ENCODE measurements at places on chromosomes 5 and 9.

DNA sequence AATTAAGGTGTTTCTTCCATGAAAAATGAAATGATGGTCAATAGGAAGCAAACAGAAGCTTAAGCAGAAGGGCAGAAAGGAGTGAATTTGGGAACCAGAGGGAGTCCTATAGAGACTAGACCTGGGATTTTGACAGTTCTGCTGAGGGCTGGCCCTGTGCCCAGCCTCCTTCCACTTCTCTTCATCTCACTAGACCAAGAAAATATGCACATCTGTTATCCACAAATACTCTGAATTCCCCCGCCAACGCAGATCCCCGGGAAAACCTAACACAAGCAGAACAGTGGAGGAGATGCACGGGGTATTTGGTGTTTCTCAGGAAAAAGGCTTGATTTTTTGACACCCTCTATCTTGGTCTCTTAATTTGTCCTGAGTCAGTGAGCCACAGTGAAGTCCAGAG lies 22.7 kb downstream of the GRIA1 start:
- DNase-seq: no peak

GRCh38 chr5:67976891-67977601 lies 238.5 kb upstream of the PIK3R1 start:
- DNase-seq: no peak

- no peak for DNase-seq
Measured at GRCh38 chr5:148965511-148966265, 97.2 kb downstream of the SH3TC2 start.

DNA sequence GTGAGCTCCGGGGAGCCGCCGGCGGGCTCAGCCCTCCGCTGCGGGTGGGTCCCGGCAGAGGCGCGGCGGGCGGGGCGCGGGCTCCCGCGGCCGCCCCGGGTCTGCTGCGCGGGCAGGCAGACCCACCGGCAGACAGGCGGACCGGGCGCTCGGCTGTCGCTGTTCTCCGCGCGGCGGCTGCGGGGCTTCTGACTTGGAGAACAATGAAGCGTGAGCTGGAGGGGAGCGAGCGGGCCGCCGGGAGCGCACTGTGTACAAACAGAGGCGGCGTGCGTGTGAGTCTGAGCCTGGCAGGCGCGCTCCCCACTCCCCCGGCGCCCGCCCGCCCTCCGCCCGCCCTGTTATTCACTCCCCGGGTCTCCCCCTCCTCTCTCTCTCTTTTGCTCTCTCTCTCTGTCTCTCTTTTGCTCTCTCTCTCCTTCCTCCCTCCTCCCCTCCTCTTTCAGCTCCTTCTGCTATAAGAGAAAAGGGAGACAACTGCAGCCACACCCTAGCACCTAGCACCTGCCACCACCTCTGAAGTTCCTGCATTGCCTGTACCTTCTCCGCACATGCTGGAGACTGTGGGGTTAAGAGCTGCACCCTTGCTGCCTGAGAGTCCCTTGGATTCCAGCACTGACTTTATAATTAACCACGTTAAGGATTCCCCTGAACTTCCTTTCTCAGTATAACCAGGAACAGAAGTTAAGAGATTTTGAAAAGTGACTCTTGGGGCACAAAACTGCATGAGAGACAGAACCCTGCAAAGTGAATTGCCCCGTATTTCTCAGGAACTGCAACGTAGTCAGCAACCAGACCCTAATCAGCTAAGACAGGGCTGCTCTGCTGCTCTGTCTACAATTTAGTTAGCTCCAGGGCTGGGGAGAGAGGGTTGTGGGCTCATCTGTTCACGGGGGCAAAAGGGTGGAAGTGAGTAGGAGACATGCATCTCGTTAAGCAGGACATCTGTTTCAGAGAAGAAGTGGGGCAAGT lies at the start of gene EDIL3:
EDIL3 (minus strand) TSS at position 277 of the 972 bp plus-strand sequence. CDS start 506 bp downstream, outside the sequence.
- DNase-seq: no peak

GRCh38 chr9:5841771-5842573 lies 9.1 kb upstream of the ERMP1 start:
- peak; percentile 25 for DNase-seq

- no peak for DNase-seq
Measured at GRCh38 chr9:127707766-127708165, 978 bp downstream of the CFAP157 start.

DNA sequence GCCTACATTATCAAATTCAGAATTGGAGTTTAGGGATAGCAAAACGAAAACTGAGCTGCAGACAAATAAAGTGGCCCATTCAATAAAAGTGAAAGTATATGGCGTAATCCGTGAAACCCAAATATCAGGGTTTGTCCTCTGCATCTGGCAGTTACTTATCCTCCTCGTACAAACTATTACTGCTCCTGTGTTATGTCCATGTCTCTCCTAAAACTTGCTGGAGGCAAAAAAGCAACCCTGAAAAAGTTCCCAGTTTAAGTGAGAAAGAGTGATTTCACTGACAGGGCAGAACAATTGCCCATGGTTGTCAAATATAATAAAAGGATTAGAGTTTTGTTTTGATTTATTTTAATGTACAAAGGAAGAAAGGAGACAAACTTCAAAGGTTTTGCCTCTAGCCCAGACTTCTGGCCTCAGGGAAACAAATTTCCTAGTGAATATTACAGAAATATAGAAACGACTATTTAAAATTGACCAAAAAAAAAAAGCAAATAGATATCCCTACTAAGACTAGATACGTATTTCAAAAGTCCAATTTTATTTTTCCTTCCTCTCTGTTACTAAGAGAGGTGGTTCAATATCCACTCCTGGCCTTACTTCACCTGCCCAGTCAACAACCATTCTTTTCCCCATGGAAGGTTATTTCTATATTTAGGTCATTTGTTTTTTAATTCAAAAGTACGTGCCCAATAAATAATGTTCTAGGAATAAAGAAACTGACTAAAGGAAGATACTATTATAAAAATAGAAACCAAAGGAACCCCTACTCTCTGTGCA lies 50.0 kb downstream of the NFIB start:
- DNase-seq: no peak

DNA sequence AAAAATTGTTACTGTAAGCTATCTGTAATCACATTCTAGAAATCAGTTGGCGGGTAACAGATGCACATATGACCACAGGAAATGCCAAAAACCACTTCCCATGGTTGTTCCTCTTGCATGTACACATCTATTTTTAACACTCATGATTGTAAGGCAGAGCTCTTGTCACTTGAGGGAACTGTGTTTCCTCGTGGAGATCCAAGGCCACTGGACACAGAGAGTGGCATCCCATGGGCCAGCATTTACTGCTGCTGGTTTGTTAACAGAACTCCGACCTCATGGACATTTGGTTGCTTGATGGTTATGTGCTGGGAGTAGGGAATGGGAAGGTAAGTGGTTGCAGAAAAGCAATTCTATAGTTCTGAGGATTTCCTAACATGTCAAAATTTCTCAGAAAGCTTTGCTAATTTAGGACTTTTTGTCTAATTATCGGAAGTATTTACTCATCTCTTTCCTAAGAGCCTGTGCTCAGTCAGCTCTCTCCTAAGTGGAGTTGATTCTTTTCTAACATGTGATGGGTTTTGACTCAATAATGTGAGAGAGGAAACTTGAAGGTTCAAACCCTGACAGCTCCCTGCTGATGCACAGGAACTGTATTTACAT lies 202.0 kb upstream of the NR3C1 start:
- DNase-seq: no peak

DNA sequence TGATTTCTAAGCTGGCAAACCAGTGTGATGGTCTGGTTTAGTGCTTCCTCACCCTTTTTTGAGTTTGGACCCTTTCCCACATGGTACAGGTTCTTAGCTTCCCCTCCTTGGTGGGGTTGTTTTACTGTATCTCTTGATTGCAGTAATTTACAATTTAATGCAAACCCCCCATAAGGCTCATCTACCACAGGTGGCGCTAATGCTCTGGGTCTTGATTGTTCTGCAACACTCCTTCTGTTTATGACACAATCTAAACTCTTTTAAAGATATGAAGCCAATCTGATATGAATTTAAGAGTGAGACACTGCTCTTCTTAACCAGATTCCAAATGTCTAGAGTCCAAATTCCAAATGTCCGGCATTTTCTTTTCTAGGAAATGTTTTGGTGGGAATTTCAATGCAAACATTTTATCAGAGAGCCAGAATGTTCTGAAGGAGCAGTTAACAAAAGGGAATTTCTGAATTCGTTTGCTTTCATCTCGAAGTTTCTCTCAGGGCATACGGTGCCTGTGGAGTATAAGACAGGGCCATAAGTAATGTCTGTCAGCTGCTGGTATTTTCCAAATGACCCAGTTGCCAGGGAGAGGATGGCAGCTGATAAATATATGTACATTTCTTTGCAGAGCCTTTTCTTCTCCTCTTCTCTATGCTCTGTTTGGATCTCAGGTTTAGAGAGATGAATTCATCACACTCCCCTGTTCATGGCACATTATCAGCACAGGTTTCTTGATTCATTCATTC lies 246.8 kb downstream of the ARHGAP26 start:
- no peak for DNase-seq

GRCh38 chr9:29006628-29007027 lies 1433.3 kb upstream of the C9orf72 start:
- DNase-seq: no peak

DNA sequence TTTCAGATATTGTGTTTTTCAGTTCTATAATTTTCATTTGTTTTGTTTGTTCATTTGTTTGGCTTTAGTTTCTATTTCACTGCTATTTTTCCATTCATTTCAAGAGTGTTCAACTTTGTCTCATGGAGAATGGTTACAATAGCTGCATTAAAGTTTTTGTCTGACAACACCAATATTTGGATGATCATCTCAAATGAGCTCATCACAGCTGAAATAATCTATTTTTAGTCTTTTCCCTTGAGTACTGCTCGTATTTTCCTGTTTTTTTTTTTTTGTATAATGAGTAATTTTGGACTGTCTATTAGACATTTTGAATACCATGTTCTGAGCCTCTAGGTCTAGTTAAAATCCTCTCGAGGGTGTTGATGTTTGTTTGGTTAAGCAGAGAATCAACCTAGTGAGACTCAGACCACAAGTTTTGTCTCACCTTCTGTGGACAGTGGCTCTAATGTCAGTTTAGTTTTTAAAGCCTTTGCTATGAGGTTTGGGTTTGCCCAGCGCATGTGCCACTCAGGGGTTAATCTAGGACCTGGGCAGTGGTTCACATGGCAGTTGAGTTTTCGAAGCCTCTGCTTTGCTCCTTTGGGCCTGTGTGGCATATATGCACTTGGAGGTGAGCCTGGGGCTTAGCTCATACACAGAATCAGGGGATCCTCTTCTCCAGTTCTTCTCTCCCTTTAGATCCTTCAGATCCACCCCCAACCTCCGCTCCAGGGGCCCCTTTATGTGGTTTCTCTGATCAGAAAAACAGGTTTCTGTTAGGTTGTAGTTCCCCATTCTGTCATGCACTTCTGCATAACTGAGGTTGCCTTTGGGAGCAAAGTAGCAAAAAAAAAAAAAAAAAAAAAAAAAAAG lies 79.8 kb downstream of the ARSB start:
- no peak for DNase-seq

DNA sequence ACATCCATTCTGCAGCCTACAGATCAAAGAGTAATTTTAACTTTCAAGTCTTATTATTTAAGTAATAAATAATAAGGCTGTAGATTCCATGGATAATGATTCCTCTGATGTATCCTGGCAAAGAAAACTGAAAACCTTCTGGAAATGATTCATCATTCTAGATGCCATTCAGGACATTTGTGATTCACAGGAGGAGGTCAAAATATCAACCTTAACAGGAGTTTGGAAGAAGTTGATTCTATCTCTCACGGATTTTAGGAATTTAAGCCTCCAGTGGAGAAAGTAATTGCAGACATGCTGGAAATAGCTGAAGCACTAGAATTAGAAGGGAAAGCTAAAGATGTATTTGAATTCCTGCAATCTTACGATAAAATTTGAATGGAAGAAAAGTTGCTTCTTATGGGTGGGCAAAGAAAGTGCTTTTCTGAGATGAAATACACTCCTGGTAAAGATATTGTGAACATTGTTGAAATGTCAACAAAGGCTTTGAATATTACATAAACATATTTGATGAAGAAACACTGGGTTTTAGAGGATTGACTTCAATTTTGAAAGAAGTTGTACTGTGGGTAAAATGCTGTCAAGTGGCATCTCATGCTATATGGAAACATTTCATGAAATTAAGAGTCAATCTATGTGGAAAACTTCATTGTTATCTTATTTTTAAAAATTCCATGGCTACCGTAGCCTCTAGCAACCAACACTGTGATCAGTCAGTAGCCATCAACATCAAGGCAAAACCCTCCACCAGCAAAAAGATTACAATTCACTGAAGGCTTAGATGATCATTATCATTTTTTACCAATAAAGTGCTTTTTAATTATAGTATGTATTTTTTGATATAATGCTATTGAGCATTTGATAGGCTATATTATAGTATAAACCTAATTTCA lies 1141.0 kb downstream of the CDH12 start:
- no peak for DNase-seq

- no peak for DNase-seq
Measured at GRCh38 chr9:128757602-128758001, 14.1 kb downstream of the ZER1 start.

GRCh38 chr9:104944356-104944755 lies 16.4 kb upstream of the ABCA1 start:
- no peak for DNase-seq

- no peak for DNase-seq
Measured at GRCh38 chr5:93584596-93585040, 1.6 kb downstream of the NR2F1 start.

- DNase-seq: no peak
Measured at GRCh38 chr5:128903550-128903949, 61.7 kb upstream of the SLC27A6 start.

DNA sequence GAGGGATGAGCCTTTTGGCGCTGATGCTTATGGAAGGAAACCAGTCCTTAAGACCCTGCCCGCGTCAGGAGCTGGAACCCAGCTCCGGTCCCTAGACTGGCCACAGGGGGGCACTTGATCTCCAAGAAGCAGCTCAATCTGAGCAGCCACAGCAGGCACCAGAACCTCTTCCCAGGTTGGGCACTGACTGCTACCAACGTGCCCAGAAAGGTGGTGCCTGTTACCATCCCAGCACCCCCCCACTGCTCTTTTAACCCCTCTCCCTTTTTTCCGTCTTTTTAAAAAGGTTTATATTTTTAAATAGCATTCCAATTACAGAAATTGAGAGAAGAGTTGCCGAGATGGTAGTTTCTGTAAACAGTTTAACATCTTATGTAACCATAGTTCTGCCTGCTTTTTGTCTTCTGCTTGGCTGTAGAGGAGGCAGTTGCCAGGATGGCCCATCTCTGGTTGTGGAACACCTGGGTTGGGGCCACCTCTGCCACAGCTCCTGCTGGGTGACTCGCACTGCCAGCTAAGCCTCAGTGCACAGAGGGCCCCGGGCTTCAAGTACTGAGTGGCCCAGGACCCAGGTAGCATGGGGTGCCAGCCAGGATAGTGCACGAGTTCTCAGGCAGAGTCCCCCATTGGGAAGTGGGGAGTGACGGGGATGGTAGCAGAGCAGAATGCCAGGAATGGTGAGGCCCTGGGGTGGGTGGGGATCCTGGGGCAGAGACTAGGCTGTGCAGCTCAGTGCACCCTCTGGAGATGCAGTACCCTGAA lies 62.8 kb downstream of the PFDN1 start:
- DNase-seq: peak; percentile 20

DNA sequence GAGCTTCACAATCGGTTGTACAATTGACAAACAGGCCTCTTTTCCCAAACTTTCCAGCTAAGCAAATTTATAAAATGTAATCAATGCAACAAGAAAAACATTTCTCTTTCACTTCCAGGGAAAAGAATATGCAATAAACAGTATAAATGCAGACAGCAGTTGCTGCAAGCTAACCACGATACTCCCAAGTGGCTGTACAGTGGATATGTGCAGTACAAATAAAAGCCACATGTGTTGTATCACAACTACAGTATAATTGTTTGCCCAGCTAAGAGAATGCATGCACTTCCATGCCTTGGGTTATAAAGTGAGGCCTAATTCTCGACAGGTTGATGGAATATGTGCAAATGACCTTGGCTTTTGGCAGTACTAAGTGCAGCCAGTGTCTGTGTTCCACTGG lies 16.7 kb upstream of the PDCL start:
- no peak for DNase-seq

- no peak for DNase-seq
Measured at GRCh38 chr5:13609504-13609903, 335.0 kb downstream of the DNAH5 start.

Measured in stimulated activated CD8-positive, alpha-beta memory T cell treated with anti-CD3 and anti-CD28 coated beads, Interleukin-15, amount 100 ng/mL, for 1 hour (primary cell).